Activated CD4-positive, CD25-positive, alpha-beta regulatory T cell (primary cell): ENCODE measurements at places on chromosomes 7 and 10.

GRCh38 chr7:155744971-155745683 lies 67.1 kb downstream of the SHH start:
- no peak for DNase-seq

DNA sequence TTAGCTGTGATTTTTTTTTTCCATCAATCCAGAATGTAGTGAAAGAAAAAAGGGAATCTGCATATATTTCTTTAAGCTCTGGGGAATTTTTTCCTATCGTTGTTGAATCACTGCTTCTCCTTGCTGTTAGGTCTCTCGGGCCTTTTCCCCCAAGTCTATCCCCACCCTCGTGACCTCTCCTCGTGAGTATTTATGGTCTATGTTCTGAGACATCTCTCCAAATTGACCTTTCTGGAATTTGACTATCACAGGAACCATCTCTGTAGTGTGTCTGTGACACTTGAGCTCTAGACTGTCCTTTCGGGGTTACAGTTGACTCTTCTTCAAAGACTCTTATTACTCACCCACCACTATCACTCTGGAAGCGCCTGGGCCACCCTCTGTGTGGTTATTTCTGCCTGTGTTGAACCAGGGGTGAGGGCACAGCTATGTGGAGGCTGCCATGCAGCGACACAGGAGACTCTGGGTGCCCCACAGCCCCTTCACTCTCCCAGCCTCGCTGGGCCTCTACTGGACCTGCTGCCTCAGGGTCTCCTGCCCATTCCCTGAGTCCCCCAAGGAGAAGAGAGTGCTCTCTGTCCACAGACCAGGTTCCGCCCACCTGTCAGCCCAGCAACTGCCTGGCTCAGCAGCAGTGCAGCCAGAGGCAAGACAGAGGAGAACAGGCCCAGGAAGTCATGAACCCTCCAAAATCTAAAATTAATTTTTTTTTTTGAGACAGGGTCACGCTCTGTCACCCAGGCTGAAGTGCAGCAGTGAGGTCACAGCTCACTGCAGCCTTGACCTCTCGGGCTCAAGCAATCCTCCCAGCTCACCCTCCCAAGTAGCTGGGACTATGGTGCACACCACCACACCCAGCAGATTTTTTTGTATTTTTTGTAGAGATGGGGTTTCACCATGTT lies 45.7 kb upstream of the PTPRN2 start:
- no peak for DNase-seq

DNA sequence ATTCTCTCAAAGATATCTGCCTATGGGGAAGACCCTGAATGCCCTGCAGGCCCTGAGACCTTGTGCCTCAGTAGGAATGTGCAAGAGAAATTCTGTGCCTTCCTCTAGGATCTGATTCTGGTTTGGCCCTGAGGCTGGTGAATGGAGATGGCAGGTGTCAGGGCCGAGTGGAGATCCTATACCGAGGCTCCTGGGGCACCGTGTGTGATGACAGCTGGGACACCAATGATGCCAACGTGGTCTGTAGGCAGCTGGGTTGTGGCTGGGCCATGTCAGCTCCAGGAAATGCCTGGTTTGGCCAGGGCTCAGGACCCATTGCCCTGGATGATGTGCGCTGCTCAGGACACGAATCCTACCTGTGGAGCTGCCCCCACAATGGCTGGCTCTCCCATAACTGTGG lies 15.7 kb downstream of the DMBT1 start:
- DNase-seq, result no peak

DNA sequence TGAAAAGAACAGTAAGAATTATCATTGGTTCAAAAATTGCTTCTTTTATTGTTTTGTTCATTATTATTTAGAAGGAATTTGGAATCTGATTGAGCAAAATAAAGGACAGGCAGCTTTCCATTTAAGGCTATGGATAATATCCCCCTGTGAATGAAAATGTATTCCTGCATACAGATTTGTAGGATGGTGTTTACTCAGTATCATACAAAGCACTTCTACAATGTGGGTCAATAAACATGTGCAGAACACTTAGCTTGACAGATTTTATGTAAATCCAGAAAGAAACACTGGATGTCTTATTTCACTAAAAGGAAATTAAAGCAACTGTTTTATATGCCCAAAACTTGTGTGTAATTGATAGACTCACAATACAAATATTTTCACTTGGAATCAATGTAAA lies 189.7 kb downstream of the THSD7A start:
- no peak for DNase-seq

DNA sequence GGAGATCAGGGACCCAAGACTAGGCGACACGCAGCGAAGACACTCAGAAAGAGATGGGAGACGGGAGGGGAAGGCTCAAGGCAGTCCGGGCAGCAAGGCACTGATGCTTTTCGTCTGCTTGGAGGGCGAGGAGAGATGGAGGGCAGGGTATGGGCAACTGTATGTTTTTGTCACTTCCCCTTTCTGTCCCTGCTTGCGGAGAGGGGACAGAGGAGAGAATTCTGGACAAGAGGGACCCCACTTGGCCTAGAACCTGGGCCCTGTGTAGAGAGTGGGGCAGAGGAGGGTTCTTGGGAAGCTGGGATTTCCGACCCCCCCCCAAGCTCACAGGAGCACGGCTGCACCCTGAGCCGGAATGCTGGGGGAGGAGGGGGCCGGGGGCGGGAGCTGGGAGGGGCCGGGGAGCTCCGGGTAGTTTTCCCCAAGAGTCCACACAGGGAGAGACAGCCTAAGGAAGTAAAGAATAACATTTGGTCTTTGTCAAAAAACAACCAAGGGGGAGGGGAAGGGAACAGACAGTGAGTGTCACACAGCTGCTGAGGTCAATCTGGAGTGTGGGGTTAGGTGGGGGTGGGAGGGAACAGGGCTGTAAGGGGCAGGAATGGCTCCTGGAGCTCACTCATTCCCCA lies 1.8 kb downstream of the LRCH4 start:
- no peak for DNase-seq

GRCh38 chr10:3774814-3775695 lies 10.0 kb downstream of the KLF6 start:
- DNase-seq, result no peak

GRCh38 chr7:114630201-114630990 lies 215.8 kb downstream of the FOXP2 start:
- DNase-seq, result no peak

GRCh38 chr7:47405286-47405904 lies 176.5 kb downstream of the TNS3 start:
- DNase-seq, result no peak

DNA sequence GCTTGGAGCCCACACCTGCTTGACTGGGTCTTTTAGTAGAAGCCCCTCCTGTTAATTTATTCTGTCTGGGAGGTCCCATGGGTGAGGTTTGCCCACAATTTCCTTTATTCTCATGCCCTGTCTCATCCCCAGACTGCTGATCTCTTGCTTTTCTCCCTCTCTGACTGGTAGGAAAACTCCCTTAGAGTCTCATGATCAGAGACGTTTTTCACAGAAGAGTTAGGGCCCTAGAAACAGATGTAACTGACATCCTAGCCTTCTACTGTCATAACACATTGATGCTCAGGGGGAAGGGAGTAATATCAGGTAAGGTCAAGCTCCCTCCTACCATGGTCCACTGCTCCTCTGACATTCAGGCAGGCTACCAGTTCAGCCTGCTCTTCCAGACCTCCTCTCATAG lies 43.7 kb upstream of the WASL start:
- no peak for DNase-seq

GRCh38 chr10:132193907-132194552 lies 7.3 kb downstream of the DPYSL4 start:
- no peak for DNase-seq

DNA sequence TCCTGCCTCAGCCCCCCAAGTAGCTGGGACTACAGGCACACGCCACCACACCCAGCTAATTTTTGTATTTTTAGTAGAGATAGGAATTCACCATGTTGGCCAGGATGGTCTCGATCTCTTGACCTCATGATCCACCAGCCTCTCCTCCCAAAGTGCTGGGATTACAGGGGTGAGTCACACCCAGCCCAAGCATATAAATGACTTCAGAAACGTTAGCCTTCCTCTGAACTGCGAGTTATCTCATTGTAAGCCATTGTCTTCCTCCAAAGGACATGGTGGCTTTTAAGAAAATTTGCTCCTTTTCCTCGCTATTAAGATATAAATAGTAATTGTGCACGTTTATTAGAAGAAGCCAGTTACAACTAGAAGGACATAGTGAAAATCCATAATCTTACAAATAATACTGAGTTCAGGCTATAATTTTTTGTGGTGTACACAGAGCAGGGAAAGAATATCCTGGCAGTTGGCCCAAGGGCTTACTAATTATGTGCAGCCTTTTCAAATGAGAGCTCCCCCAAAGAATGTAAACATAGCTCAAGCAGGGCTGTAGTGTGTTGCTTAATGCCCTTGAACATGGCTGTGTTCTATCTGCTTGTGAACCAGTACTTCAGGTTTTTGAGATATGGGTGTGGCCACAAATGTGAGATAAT lies 495.8 kb downstream of the PARD3 start:
- no peak for DNase-seq

DNA sequence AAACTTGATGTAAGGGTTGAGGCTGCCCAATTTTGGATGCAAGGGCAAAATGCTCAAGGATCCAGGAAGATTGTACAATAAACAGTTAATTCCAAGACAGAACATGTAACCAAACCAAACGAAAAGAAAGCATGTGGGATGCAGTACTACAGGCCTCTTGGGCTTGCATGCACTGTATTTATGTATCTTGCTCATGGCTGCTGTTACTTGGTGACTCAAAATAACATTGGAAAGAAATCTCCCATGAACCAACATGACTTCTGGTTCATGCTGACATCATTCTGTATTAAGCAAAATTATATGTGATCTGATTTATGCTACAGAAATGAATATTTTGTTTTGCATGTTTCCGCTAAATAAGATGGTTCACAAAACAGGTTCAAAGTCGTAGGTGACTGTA lies 65.9 kb upstream of the FZD1 start:
- no peak for DNase-seq

GRCh38 chr10:51960494-51960895 lies 261.1 kb upstream of the CSTF2T start:
- no peak for DNase-seq

GRCh38 chr7:74304550-74304949 lies 15.3 kb downstream of the CLIP2 start:
- no peak for DNase-seq

GRCh38 chr7:132574223-132574622 lies 2.0 kb downstream of the PLXNA4 start:
- no peak for DNase-seq

- DNase-seq, result no peak
Observed at GRCh38 chr10:12418000-12418399, 68.7 kb downstream of the CAMK1D start.

DNA sequence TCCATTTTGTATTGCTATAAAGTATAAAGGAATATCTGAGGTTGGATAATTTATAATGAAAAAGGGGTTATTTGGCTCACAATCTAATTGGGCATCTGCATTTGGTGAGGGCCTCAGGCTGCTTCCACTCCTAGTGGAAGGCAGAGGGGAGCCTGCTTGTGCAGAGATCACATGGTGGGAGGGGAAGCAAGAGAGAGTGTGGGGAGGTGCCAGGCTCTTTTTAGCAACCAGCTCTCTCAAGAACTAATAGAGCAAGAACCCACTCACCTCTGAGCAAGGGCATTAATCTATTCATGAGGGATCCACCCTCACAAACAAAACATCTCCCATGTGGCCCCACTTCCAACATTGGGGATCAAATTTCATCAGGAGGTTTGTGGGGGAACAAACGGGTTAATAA lies 64.6 kb downstream of the OGDH start:
- DNase-seq, result no peak

GRCh38 chr7:106749165-106749564 lies 88.2 kb upstream of the CCDC71L start:
- DNase-seq, result no peak

DNA sequence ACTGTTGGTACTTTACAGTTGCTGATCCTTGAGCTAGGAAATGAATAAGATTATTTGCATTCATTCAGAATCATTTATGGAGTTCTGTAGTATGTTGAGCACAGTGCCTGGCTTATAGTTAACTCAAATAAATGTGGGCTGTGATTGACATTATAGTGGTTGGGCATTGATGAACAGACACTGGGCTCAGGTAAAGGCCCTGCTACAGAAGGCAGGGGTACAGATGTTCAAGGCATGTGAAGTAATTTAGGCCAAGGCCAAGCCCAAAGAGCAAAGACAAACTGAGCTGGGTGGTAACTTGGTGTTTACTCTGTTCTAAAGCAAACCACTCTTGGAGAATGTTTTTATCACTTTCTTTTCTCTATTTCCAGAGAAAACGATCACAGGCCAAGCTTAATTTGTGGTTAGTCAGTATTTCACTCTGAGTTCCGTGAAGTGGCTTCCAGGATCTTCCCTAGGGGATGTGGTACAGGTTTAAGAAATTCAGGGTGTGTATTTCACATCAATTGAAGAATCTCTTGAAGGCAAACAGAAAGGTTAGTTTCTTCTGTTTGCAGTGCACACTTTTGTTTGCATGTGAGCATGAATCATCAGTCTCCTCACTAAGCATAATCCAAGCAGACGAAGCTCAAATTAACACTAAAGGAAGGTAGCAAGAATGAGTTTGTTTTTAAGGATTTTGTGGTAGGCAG lies 113.9 kb upstream of the PRR15 start:
- DNase-seq, result no peak

GRCh38 chr10:73000973-73001372 lies 46.4 kb upstream of the PLA2G12B start:
- no peak for DNase-seq

GRCh38 chr7:85454904-85455303 lies 268.0 kb upstream of the SEMA3D start:
- no peak for DNase-seq

DNA sequence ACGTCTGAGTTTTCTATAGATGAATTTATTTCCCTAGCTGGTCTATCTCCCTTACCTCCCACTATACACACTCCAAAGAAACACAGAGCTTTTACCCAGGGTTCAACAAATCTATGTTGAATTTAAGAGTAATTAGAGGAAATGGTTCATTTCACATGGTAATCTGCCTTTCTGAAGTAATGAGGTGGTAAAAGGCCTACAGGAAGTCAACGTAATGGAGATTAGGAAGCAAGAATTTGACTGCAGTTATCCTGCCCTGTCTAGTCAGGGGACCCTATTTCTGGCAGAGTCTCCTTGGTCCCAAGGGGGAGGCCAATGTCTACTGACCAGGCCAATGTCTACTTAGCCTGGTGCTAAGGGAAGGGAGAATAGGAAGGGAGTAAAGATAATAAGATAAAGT lies 21.4 kb upstream of the SIRT1 start:
- no peak for DNase-seq

DNA sequence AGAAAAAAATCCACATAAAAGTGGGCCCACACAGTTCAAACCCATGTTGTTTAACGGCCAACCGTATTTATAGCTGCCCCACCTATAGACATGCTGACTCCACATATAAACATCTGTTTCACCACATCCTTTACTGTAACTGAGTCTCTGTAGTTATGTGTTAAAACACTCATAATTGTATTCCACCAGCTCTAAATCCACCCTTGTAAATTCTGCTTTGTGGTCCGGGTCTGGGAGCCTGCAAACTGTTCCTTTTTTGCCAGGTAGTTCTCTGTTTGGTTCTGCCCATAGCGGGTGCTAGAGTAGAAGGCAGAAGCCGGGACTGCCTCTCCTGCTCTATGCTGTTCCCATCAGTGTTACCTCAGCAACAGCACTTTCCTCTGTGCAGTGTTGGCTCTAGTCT lies 20.2 kb upstream of the FHIP2A start:
- no peak for DNase-seq
